CD4-positive, CD25-positive, alpha-beta regulatory T cell (primary cell): ENCODE measurements at places on chromosomes 4 and X. TPM values are rescaled to one million over a fixed set of nuclear protein-coding genes. Genes with fewer than 3 reads are reported as not detected.

- no peak for DNase-seq
Observed at GRCh38 chrX:115190636-115191489, 1.7 kb downstream of the RBMXL3 start.

DNA sequence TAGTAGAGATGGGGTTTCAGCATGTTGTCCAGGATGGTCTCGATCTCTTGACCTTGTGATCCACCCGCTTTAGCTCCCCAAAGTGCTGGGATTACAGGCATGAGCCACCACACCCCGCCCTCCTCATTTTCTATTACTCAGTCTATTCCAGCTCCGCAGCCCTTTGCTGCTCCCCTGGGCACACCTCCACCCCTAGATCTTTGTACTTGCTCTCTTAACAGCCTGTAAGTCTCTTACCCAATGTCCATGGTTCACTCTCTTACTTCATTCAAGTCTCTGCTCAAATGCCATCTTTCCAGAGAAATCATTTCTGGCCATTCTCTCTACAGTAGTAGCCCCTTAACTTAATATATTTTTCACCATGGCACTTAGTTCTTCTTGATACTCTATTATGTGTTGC lies 64.7 kb downstream of the LDB2 start:
- DNase-seq, result no peak

GRCh38 chrX:40465735-40466551 lies 114.8 kb upstream of the ATP6AP2 start:
- DNase-seq, result no peak

MGAT4D gene
- not detected for total RNA-seq

GRCh38 chr4:144591401-144591800 lies 54.6 kb upstream of the HHIP start:
- DNase-seq, result no peak
